ENCODE measurements at places on chromosomes 12 and 14.

DNA sequence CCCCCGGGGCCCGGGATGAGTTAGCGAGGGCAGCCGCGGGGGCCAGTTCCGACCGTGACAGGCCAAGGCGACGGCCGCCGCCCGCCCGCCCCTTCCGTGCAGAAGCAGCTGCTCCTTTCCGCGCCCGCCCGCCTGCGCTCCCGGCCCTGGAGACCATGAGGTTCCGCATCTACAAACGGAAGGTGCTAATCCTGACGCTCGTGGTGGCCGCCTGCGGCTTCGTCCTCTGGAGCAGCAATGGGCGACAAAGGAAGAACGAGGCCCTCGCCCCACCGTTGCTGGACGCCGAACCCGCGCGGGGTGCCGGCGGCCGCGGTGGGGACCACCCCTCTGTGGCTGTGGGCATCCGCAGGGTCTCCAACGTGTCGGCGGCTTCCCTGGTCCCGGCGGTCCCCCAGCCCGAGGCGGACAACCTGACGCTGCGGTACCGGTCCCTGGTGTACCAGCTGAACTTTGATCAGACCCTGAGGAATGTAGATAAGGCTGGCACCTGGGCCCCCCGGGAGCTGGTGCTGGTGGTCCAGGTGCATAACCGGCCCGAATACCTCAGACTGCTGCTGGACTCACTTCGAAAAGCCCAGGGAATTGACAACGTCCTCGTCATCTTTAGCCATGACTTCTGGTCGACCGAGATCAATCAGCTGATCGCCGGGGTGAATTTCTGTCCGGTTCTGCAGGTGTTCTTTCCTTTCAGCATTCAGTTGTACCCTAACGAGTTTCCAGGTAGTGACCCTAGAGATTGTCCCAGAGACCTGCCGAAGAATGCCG lies 699 bp downstream of the MGAT2 start:
- DNase-seq, result peak; percentile 46

- no peak for DNase-seq
Measured at GRCh38 chr14:105161964-105162668, 6.5 kb downstream of the JAG2 start.

DNA sequence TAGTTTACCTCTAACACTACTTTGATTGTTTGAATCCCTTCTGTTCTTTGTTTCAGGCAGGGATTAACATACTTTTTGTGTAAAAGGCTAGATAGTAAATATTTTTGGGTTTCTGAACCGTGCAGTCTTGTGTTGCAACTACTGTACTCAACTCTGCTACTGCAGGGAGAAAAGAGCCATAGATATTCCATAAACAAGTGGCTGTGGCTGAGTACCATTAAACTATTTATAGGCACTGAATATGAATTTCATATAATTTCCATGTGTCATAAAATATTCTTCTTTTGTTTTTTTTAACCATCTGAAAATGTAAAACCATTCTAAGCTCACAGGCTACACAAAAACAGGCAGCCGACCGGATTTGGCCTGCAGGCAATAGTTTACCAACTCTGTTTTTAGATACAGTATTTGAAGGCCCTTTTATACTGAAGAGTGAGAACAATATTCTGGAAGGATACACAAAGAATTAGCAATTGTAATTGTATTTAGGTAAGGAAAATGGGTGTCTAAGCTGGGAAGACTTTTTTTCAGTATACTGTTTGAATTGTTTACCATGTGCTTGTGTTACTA lies 15.7 kb downstream of the NR1H4 start:
- no peak for DNase-seq

DNA sequence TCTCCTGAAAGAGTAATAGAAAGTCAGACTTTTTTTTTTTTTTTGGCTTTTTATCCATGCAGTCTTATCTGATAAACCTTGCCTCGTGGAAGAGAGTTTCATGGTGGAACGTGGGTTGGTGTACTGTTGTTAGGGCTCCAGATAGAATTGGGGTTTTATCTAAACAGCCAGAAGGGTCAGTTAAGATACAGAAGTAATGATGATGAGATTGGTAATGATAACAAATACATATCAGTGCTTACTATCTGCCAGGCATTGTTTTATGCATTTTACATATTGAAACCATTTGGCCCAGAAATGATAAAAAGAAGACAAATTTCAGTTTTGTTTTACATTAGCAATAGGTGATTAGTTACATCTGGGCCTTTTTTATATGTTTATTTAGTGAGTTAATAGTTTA lies 372.8 kb upstream of the PRICKLE1 start:
- no peak for DNase-seq

DNA sequence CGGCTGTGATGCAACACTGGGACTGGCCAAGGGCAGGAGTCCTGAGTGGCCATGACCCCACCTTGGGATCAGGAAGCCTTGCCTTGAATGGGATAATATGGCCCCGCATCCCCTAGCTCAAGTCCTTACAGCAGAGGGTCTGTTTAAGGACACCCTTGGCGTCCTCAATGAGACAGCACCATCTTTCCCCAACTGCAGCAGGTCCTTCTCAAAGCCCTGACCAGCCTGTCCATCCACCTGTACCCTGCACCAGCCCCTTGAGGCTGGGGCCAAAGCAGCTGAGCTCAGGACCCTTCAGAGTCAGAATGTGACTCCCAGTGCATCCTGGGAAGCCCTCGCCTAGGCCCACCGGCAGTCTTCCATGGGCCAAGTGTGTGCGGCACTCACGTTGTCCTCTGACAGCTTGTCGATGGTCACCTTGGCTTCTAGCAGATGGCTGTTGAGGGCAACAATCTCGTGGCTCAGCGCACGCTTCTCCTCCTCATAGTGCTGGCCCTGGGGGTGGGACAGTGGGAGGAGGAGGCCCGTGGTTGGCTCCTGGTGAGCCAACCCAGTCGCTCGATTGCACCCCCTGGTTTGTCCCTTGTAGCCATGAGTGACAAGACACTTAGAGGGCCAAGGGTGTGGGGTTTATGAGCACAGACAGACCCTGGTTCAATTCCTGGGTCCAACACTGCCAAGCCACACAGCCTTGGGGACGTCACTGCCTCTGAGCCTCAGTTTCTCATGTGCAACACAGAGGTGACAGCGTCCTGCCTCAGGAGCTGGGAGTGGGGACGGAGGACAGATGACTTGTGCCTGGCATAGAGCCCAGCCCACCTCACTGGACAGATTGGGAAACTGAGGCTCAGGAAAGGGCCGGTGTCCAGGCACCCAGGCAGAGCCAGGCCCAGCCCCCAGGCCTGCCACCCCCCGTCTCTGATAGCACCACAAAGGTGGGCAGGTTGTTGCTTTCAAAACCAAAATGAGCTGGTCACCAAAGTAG lies 43.5 kb downstream of the BEGAIN start:
- no peak for DNase-seq

- DNase-seq, result no peak
Measured at GRCh38 chr12:89593233-89593632, 67.4 kb upstream of the POC1B start.
